Hindlimb muscle (tissue), 1 donor: ENCODE measurements at places on chromosomes 1 and 21.
A peak's percentile ranks its signal among the peaks of the same experiment; 100 is the strongest.

DNA sequence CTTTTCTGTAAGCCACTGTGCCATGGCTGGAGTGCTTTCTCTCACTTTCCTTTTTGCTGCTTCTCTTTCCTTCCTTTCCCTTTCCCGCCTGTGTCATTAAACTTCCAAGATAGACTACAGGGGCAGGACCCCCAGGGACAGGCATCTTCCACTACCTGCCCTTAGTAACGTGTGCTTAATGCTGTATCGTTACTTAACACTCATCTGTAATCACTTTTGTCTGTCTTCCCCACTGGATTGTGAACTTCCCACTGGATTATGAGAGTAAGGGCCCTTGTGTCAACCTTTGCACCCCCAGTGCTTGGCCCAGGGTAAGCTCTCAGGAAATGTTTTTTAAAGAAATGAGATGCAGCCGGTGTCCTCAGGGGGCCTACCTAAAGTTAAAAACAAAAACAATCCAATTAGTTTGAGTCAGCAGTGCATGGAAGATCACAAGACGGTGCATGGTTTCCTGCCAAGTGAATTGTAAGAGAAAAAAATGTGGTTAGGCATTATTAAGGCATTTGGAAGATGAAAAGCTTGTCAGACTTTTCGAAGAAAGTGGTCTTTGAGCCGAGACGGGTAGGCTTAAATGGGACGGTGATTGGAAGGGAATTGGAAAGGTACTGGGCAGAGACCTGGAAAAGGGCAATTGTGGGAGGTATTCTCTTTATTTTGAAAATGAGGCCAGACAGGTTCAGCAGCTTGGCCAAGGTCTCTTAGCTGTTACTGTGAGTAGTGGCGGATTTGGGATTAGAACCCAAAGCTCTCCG is 958 bp downstream of the LYPLAL1 start:
- DNase-seq, result peak; percentile 56

DNA sequence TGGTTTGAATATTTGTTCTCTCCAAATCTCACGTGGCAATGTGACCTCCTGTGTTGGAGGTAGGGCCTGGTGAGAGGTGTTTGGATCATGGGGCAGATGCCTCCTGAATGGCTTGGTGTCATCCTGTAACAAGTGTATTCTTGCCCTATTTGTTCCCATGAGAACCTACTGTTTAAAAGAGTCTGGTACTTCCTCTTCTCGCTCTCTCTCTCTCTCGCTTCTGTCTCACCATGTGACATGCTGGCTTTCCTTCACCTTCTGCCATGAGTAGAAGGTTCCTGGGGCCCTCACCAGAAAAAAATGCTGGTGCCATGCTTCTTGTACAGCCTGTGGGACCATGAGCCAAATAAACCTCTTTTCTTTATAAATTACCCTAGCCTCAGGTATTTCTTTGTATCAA is 8.4 kb upstream of the PAXBP1 start:
- no peak for DNase-seq

- no peak for DNase-seq
Observed at GRCh38 chr1:38009088-38009840, 3.3 kb upstream of the UTP11 start.

DNA sequence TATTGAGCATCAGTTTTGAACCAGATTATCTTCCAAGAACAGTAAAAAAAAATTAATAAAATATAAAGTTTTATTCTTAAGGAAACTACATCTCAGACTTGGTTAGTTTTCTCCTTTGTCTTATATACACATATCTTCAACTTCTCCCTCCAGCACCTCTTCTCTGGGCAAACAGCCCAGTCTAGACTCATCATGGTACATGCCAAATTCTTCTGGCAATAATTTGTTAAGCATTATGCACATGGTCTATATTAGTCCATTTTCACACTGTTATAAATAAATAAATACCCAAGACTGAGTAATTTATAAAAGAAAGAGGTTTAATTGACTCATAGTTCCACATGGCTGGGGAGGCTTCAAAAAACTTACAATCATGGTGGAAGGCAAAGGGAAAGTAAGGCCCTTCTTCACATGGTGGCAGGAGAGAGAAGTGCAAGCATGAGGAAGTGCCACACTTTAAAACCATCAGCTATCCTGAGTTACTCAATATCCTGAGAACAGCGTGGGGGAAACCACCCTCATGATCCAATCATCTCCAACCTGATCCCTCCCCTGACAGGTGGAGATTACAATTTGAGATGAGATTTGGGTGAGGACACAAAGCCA is 108.7 kb upstream of the RNPC3 start:
- DNase-seq, result no peak

GRCh38 chr1:204672482-204673121 is 12.9 kb downstream of the LRRN2 start:
- DNase-seq, result no peak

GRCh38 chr1:61255358-61255703 is 173.0 kb downstream of the NFIA start:
- no peak for DNase-seq

DNA sequence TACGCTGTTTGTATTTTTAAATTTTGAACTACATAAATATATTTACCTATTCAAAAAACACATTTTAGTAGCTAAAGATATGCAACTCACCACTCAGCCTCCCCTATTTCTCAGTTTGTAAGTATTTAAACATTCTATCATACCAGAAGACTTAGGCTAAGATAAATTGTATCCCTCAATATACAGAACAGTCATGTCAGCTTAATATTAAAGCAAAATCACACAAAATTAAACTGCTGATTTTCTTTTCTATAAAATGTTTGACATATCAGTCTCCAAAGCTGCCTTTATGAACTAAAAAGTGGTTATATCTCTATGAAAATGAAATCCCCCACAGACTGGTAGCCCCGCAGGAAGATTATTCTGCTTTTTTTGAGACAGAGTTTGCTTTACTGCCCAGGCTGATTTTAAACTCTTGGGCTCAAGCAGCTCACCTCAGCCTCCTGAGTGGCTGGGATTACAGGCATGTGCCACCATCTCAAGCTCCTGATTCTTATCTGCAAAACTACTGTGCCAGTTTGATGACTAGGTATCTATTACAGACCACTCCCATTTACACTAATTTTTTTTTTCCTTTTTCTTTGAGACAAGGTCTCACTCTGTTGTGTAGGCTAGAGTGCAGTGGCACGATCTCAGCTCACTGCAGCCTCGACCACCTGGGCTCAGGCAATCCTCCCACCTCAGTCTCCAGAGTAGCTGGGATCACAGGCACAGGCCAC is 37.6 kb downstream of the NRDC start:
- no peak for DNase-seq

DNA sequence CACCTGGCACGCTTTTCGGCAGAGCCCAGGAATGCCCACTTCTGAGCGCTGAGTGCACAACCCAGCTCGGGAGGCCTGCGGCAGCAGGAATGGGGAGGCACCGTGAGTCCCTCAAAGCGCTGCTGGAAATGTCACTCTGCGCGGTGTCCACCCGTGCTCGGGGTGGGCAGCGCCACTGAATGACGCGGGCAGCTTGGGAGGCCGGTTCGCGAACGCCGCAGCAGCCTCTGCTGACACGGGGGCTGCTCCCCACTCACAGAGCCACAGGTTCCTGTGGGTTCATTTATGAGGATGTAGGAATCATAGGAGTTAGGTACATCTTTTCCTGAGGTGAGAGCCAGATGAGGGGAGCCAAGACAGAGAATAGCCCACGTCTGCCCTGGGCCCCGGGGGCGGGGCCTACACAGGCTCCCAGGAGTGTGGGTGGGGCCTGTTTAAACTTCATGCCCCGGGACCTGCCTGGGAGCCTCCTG is 146.7 kb upstream of the COL6A1 start:
- no peak for DNase-seq

- DNase-seq, result no peak
Observed at GRCh38 chr1:236078993-236079392, 14.1 kb upstream of the NID1 start.

DNA sequence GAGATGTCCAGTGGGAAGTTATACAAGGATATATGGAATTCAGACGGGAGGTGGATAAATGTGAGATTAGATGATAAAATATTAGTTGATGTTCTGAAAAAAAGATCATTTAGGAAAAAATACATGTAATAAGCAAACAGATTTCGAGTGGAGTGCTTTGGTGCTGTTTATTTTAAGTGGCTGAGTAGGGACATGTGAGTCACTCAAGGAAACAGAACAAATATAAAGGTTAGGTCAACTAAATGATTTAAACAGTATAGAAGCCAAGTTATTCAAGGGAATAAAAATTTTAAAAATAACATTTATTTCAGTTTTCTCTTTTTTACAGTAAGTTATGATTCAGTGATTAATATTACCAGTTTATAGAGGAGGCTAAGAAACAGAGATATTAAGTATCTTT is 1046.7 kb upstream of the B3GALT2 start:
- DNase-seq, result no peak

DNA sequence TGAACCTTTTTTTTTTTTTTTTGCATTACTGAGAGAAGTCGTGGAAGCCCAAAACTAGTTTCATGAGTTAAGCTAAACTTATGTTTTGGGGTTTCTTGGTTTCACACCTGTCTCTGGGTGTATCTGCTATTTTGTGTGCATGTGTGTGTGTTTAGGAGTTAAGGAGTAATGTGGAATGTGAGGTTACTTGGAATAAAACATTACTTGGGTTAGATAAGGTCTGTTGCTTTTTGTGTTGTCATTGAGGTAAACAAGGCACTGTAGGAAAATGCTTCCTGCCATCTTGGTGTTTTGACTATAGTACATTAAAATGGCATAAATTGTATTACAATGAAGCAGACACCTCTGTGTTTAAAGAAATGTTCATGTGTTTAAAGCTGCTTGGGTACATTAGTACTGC is 2.9 kb downstream of the TENT5C start:
- DNase-seq, result no peak

GRCh38 chr1:232225336-232226131 is 404.4 kb downstream of the SIPA1L2 start:
- DNase-seq, result no peak

DNA sequence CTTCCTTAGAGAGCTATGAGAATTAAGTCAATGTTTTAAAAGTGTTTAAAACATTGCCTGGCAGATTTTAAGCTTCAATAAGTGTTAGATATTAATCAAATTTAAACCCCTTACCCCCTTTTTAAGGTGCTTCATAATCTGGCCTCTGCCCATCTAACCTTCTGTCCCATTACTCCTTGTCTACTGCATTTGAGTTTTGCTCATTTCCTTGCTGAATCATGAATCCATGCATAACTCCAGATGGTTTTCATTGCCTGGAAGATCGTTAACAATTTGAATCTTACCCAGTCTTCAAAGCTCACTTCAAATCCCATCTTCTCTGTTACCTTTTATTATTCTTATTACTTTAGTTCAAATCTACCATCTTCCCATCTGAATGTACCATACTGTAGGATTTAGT is 4.6 kb downstream of the HJV start:
- DNase-seq, result no peak

DNA sequence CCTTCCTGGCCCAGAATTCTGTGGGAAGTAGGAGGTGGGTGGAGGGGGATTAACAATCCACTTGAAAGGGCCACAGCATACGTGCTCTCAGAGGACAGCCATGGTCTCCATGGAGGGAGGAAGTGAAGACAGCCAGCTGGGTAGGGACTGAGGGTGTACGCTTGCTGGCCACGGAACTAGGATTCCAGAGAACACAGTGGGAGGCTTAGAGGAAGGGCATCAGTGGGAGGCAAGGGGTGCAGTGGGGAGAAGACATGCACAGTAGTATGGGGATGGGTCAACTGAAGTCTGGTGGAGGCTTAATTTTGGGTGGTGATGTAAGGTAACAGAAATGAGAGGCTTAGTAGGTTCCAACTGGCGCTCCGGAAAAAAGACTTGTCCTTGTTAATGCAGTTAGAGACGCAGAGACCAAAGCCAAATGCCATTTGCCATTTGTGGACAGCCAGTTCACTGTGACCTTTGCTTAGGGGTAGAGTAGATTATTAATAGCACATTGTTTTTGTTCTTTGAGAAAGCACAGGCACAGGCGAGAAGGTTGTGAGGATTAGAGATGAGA is 103.0 kb downstream of the ZSCAN20 start:
- DNase-seq, result no peak

- no peak for DNase-seq
Observed at GRCh38 chr1:41503538-41504113, 19.1 kb upstream of the EDN2 start.

DNA sequence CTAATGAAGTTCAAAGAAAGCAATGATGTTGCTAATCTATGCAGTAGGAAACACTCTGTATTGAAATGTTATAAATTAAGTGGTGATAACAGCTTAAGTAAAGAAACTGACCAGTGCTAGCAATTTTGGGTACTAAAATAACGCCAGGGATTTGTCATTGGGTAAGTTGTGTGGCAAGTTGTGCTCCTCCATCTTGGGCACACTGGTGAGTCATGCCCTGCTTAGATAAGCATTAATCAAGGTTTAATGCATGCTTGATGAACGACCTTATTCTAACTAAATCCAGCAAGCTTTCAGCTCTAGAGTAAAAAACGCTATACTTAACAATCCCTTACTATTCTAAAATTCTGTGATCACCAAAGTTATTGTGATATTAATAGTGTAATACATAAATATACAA is 25.2 kb downstream of the VAMP4 start:
- no peak for DNase-seq

DNA sequence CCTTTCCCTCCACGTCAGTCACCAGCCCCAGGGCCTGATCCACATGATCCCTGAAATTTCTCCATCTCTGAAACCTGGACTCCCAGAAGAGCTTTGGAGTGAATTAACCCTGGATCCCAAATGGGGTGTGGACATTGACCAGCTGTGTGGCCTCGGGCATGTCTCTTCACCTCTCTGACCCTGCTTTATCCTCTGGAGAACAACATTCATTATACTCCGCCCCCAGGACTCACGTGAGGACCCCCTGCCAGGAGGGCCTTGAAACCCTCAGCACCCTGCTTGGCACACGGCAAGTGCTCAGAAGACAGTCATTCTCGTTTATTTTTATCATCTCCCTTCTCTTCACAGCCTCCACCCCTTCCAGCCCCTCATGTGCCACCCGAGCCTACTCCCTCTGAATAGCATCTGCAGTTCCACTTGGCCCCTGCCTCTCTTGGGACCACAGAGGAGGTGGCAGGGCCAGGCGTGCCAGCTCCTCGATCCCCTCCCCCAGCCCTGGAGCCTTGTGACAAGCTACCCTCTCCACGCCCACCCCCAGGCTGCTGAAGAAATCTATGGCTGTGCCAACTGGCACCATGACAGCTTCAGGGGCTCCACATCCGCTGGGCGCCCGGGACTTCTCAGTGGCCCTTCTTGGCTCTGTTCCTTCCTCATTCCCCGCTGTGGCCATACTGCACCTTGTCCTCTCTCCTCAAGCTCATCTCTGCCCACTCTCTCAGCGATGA is 18.0 kb downstream of the ADGRB2 start:
- DNase-seq, result no peak

DNA sequence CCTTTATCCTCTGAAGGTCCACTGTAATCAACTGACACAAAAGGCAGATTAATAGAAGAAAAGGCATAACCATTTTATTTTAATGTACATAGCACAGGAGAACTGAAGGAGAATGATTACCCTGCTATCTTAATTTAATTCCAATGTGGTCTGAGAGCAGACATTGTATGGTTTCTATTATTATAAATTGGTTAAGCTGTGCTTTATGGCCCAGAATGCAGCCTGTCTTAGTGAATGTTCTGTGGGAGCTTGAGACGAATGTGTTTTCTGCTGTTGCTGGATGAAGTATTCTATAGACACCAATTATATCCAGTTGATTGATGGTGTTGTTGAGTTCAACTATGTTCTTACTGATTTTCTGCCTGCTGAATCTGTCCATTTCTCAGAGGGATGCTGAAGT is 25.0 kb upstream of the SLC2A1 start:
- no peak for DNase-seq

- DNase-seq, result no peak
Observed at GRCh38 chr1:226306425-226306824, 2.5 kb downstream of the LIN9 start.

- DNase-seq, result no peak
Observed at GRCh38 chr21:37737996-37738395, 178.3 kb downstream of the KCNJ6 start.
